ENCODE measurements at places on chromosomes 6 and 20.

- no peak for DNase-seq
Measured at GRCh38 chr20:38357653-38358207, 11.4 kb downstream of the LBP start.

DNA sequence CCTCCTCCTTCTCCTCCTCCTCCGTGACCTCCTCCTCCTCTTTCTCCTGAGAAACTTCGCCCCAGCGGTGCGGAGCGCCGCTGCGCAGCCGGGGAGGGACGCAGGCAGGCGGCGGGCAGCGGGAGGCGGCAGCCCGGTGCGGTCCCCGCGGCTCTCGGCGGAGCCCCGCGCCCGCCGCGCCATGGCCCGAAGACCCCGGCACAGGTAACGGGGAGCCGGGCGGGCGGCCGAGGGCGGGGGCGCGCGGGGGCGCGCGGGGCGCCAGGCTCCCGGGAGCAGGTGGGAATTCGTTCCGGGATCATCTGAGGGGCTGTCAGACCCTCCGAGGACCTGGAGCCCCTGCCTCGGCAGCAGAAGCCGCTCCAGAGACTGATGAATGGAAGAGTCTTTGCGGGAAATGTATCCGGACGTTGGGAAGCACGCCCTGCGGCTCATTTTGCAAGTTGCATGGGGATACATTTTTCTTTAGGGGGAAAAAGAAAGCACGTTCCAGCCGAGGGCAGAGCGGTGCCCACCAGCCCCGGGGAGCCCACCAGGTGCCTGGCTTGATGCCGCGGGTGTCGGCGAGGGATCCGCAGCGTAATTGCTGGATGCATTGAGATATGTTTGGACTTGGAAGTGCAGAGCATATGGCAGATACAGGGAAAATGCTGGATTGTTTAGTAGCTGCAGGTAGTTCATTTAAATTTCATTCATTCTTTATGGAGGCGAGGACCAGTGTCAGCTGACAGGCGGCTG, 394 bp downstream of the MYB start:
- peak; percentile 50 for DNase-seq

- DNase-seq, result no peak
Measured at GRCh38 chr20:63314566-63315239, 21.7 kb downstream of the COL20A1 start.

- DNase-seq, result no peak
Measured at GRCh38 chr20:60113024-60113724, 155.0 kb downstream of the CDH26 start.

GRCh38 chr20:7010527-7010926, 243.0 kb downstream of the BMP2 start:
- no peak for DNase-seq

DNA sequence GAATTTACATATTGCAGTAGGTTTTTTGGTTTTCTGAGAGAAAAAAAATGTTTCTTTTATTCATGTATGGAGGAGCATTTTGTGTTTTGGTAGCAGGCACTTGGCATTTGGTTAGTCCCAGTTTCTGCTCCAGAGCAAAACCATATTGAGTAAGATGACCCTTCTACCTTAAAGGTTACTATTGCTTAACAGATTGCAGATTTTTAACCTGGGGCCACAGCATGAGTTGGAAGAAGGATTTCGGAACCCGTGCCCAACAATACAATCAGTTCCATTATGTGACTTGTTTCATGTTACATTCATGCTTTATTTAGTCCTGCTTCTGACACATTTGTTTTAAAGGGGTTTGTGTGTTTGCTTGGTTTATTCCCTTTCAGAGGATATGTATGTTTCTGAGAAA, 496.3 kb downstream of the TFAP2B start:
- DNase-seq, result no peak

DNA sequence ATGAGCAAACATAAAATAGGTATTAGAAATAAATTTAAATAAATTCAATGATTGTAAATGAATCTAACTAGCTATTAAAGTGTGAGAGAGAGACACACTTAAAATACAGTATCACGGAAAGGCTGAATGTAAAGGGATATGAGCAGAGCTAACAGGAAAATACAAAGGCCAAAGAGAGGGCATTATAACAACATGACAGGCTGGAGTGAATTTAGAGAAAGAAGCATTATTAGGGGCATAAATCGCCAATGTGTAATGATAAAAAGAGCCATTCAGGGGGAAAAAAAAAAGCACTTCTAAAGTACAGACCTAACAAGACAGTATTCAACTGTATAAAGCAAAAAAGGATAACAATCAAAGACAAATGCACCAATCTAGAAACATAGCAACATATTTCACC, 28.1 kb downstream of the DACT2 start:
- DNase-seq, result no peak

- no peak for DNase-seq
Measured at GRCh38 chr6:2324166-2324953, 79.0 kb upstream of the GMDS start.

DNA sequence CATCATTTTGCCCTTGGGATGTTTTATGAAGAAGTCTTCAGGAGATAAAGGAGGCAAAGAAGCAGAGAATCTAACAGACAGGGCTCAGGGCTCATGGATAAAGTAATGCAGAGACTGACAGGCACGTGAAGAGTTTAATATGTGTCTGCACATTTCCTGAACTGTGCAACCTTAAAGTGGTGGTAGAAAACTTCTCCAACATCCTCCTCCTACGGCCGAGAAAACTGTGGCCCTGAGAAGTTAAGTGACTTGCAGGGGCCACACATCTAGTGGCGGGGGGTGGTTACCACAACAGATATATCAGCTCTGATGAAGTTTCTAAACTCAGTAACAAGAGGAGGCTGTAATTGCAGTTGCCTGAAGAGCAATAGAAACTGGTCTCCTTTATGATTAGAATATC, 61.0 kb downstream of the SOBP start:
- no peak for DNase-seq

DNA sequence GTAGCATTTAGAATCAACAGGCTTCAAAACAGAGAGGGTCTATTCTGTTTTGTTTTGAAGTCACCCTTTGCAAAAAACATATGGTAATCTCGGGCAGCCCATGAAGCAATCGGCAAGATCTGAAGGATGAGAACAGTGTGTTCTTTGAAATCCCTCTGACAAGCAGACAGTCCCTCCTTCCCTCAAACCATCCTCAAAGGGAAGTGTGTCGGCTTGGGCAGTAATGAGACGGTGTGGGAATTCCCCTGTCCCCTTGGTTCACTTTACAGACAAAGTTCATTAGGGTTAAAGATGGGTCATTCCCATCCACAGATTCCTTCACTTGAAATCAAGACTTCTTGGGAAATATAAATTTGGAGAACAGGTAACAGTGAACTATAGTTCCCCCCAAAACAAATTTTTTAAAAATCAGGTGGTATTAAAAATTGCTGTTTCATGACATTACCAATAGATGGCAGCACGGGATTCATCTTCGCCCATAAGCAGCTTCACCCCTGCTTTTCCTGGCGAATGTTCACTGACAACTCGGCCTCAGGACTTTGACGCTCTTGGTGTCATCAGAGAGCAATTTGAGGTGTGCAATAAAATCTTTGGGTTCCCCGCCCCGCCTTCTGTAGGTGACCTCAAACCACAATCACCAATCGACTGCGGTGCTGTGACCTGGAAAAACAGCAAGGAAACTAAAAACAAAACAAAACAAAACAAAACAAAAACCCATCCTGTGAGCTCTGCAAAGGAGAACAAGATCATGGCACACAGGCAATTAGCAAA, 159.3 kb upstream of the TNFAIP3 start:
- DNase-seq, result peak; percentile 69

GRCh38 chr6:52392944-52393343, 27.2 kb upstream of the EFHC1 start:
- DNase-seq, result no peak

DNA sequence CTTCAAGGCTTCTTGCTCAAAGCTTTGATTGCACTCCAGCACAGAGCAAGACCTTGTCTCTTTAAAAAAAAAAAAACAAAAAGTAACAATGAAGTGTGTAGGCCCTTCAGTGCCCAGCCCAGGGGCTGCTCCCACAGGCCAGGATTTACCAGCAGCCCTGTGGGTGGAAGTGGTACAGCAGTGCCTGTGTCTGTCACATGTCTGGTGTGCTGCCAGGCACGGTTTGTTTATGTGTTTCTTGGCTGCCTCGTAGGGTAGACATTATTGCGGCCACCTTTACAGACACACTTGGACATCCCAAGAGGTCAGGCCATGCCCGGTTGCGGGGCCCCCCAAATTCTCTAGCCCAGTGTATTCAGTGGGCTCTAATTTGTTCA, 12.7 kb downstream of the DYNLRB1 start:
- DNase-seq, result no peak

DNA sequence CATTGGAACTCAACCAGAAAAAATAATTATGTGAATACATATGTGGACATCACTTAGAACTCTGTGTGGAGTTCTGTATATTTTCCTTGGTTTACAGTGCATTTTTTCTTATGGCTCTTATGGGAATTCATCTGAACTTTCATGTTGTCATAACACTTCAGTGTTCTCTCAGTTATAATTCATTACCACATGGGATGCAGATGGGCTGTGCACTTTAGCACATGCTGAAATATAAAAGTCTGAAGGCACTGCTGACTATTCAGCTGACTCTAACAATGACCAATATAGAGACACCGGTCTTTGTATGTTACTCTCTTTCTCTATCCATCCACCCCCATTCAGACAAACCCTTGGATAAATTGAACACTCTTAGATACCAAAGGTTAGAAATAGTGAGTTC, 29.3 kb downstream of the GRIK2 start:
- DNase-seq, result no peak

DNA sequence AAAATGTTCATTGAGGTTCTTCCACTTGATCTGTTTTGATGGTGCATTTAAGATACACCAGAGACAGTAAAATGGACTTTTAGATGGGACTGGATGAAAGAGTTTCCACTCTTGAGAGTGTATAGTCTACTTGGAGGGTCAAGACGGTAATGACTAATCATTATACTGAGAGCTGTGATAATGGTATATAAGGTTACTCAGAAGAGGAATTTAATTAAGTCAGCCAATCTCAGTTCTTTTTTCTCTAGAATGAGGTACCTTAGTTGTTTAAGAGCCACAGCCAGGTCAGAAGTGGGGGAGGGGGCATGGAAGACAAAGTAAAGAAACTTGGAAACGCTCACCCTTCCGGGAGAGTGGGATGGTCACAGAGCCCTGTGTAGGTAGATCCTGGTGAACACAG, 123.9 kb downstream of the MAP3K4 start:
- DNase-seq, result no peak

DNA sequence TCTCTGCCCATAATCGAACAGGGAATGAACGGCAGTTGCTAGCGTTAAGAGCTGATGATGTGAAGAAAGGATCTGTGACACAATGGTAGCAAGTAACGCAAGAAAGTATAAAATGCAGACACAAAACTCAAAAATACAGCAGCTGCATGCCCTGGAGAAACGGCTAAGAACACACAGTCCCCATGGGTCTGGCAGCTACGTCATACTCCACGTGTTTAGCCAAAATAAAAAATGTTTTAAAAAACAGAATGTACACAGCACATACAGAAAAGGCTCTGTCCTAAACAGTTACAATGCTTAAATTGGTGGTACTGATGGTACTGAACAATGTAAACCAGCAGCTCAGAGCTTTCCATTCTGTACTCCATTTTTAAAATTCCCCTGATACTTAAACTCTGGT, 34.4 kb downstream of the HUS1B start:
- no peak for DNase-seq

- DNase-seq, result no peak
Measured at GRCh38 chr6:158852312-158853071, 33.3 kb upstream of the EZR start.

DNA sequence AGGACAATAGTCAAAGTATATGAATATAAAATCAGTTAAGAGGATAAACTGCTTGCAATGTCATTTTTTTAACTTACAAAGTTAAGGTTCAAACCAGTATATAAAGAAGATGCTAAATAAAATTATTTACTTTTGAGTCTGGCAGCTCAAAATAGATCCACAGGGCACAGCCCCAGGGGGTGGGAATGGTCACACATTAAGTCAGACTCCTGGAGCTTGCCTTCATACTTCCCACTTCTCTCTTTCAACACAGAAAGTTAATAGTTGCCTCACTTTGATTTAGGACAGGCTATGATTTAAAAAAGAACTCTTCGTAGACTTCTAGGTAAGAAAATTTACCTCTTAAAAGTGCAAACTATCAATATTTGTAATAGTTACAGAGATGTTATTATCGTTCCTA, 158.3 kb upstream of the RUNX2 start:
- DNase-seq, result no peak

DNA sequence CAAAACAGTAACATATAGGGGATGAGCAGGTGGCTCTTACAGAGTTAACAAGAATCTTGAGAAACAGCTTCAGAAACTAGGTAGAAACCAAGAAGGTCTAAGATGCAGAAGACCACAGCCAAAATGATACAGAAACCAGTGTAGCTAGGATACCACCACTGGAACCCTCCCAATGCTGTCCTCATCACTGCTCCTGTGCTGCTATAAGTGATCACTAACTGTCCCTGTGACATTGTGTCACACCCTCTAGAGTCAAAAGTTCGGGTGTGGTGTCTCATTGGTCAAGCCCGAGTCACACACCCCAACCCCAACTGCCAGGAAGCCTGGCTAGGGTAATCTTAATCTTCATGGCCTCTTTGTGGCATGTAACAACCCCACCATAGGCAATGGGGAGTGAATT, 153.1 kb downstream of the RCAN2 start:
- DNase-seq, result no peak

- no peak for DNase-seq
Measured at GRCh38 chr6:32194825-32195651, 2.6 kb upstream of the GPSM3 start.

DNA sequence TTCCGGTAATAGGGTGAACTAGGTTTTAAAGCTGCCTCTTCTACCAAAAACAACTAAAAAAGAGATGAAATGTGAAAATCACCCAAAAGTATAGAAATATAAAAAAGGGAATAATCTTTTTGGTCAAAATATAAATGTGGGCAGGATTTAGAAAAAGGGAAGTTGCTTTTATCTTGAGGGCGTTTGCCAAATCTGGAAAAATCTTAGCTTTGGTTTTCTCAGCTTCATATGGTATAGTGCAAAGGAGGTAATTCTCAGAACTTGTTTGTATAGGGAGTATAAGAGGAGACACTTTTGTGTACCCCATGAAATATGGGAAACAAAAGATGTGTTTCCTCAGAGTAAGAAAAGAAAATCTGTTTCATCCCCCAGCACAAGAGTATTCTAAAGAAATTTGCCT, 54.2 kb upstream of the TRIM26 start:
- DNase-seq, result no peak

- no peak for DNase-seq
Measured at GRCh38 chr6:43295456-43295855, 2.6 kb upstream of the SLC22A7 start.

DNA sequence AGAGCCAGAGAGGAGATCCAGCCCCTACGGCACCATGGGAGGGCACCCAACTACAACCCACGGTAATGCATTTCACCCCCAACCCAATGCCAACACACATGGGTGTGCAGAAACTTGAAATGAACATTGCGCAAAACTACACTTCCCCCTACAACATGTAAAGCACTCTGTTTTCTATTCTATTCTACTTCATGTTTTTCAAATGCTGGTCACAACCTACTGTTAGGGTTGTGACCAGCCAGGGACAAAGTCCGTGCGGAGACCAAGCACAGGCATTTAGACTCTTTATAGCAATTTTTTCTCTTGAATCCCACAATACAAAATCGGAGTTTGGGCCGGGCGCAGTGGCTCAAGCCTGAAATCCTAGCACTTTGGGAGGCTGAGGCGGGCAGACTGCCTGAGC, 90.6 kb downstream of the MRPL14 start:
- DNase-seq, result no peak

- no peak for DNase-seq
Measured at GRCh38 chr6:123994891-123995635, 191.4 kb downstream of the NKAIN2 start.

All from iPS-NIHi11 (cell line).